ENCODE measurements at places on chromosomes 1 and 21.

GRCh38 chr1:229710746-229711145 lies 84.7 kb downstream of the URB2 start:
- no peak for DNase-seq

GRCh38 chr1:95578462-95578861 lies 344.5 kb downstream of the RWDD3 start:
- no peak for DNase-seq

GRCh38 chr21:44872323-44872648 lies 1.2 kb downstream of the PTTG1IP start:
- DNase-seq = no peak

- no peak for DNase-seq
These were observed 60.1 kb downstream of the ELK4 start for GRCh38 chr1:205571747-205572146.

DNA sequence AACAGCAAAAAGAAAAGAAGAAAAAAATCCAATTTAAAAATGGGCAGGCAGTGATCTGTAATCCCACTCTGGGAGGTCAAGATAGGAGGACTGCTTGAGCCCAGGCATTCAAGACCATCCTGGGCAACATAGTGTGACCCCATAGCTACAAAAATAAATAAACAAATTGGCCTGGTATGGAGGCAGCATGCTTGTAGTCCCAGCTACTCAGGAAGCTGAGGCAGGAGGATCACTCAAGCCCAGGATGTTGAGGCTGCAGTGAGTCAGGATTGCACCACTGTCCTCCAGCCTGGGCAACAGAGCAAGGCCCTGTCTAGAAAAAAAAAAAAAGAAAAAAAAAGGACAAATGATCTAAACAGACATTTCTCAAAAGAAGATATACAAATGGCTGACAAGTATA lies 99.6 kb downstream of the EIF4G3 start:
- DNase-seq = no peak

DNA sequence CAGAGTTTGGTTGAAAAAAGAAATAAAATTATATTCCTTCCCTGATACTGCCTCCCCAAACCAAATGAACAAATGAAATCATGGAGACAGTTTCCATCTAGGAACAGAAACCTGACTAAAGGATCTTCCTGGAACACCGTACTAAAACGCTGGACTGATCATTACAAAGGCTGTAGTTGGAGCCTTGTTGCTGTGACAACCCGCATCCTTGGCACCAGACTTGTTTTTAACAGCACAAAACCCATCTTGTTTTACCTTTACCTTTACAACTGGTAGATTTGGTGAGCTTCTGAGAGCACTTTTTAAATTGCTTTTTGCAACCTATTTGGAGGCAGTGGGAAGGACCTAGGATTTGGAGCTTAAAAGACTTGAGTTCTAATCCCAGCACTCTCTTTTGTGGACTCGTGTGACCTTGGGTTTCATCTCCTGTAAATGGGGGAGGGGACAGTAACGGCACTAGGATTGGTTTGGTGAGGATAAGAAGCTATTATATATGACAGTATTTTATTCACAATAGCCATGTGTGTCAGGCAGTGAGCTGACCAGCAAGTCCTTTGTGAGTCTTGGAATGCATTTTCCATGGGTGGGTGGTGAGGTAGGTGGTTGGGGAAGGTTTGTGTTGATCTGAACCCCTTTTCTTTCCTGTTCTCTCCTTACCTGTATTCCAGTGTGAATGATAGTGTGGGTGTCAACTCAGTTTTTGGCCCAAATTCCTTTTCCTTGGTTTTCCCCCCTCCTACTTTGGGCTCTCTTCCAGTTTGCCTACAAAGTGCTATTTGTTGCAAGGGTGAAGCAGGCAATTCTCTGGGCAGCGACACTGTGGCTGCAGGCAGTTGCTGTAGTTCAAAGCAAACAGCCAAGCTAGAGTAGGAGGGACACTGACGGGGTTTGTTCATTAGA lies 12.6 kb downstream of the LRRC8D start:
- no peak for DNase-seq

GRCh38 chr1:232226197-232226712 lies 403.7 kb downstream of the SIPA1L2 start:
- no peak for DNase-seq

DNA sequence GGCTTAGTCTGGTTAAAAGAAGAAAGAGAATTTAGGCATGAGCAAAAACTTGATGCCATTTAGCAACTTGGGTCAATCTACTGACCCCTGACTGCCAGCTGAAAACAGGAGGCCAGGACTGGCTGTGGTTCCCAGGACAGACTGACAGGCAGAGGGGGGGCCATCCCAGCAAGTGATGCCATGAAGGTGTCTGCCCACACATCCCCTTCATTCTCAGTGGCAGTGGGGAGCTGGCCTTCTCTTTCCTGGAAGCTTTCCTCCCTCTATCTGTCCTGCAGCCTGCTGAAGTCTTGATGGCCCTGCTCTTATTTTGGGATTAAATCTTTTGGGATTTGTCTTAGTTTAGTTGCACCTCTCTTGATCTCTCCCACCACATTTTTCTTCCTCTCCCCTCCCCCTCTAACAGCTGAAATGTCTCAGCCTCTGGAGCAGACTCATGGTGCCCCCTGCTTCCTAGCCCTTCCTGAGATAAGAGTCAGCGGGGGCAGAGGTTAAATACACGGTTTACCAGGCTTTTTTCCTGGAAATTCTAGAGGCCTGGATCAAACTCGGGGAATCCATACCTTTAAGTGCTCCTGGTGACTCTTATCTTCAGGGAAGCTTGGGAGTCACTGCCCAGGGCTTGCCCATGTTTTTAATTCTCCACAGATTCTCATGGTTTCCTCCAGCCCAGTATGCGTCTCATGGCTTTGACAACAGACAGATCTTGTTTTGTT lies 99.5 kb upstream of the TSPAN2 start:
- no peak for DNase-seq

GRCh38 chr1:15384301-15384901 lies 25.3 kb upstream of the EFHD2 start:
- DNase-seq = no peak

DNA sequence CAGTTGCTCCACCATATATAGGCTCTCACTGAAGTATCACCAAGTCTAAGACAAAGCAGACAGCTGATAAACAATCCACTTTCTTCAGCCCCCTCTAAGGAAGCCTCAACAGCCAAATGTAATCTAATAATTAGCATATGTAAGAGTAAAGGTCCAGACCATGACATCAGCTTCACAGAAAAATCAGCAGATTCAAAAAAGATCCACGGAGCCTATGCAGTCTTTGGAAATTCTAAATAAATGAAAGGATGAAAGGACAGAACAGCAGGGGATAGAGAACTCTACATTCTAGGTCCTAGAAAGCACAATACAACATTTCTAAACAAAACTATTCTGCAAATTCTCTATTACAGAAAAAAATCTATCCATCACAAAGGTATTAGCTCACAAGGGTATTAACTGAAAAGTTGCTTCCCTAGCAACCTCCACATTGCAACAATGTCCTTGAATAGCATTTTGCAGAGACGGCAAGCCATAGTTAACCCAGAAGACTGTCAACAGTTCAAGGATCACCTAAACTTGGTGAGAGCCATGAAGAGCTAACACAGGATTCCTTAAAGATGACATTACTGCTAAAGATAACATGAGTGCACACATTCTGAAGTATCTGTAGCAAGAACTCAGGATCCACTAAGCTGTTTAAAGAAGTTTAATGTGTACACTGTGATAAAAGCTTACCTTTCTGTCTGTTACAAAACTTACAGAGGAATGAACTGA lies 74.3 kb downstream of the SIPA1L2 start:
- no peak for DNase-seq

DNA sequence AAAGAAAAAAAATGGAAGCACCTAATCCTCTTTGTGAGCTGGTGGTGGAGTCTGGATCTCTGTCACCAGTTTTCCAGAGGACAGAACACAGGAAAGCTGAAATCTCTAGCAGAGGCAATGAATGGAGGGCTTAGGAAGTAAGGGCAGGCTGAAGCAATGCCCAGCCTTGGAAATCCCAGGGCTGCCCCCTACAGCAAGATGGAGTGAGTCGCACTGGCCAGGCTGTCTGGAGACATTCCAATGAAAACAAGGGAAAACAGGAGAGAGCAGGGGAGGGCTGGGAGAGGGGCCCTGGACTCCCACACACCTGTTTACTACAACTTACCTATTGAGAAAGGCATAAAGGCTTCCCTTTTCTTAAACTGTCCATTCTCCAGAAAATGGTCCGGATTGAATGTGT lies 25.9 kb downstream of the CYP2J2 start:
- no peak for DNase-seq

GRCh38 chr1:178038372-178038771 lies 55.5 kb upstream of the RASAL2 start:
- DNase-seq = no peak

DNA sequence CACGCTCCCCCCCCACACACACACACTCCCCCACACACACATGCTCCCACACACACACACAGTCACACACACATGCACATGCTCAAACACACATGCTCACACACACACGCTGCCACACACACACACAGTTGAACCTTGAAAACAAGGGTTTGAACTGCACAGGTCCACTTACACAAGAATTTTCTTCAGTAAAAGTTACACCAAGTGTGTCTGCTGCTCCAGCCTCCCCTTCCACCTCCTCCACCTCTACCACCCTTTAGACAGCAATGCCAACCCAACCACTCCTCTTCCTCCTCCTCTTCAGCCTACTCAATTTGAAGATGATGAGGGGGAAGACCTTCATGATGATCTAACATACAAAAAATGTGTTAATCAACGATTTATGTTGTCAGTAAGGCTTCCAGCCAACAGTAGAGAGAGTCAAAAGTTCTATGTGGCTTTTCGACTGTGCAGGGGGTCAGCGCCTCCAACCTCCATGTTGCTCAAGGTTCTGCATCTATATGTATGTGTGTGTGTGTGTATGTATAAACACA lies 26.8 kb downstream of the HSF2BP start:
- DNase-seq = no peak

DNA sequence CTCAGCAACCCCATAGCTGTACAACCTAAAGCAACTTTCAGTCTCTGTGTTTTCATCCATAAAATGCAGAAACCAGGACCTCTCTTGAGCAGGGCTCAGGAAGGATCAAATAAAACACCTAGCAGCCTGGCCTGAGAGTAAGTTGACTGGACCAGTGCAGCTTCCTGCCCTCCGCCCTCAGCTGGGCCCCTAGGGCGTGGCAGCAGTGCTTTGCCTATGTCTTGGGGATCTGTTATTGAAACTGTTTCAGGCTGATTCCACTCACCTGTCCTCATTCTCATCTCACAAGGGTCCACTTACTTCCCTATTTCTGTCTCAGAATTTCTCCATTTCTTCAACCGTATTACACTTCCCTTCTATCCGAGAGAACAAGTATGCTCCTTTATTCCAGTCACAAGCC lies 17.3 kb downstream of the LRRC42 start:
- DNase-seq = no peak

GRCh38 chr1:156652131-156652991 lies 10.4 kb downstream of the BCAN start:
- DNase-seq = no peak

- no peak for DNase-seq
These were observed 14.2 kb upstream of the PHC2 start for GRCh38 chr1:33445108-33445507.

- DNase-seq = no peak
These were observed 7.6 kb upstream of the INPP5B start for GRCh38 chr1:37954316-37954971.

DNA sequence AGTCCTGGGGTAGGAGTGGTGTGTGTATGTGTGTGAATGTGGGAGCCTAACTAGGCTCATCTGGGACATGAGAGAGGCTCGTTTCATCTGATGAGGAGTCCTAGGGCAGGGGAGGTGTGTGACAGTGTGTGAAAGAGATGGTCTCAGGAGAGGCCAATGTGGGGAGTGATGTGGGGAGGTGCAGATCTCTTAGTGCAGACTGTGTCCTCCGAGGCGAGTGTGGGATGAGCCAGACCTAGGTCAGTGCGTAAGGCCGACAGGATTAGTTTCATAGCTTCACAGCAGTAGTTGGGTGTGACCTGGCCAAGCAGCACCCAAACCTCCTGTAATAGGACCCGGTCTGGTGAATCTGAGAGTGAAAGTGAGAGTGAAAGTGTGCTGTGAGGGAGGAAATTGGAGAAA lies 94.7 kb downstream of the LIPI start:
- DNase-seq = no peak

DNA sequence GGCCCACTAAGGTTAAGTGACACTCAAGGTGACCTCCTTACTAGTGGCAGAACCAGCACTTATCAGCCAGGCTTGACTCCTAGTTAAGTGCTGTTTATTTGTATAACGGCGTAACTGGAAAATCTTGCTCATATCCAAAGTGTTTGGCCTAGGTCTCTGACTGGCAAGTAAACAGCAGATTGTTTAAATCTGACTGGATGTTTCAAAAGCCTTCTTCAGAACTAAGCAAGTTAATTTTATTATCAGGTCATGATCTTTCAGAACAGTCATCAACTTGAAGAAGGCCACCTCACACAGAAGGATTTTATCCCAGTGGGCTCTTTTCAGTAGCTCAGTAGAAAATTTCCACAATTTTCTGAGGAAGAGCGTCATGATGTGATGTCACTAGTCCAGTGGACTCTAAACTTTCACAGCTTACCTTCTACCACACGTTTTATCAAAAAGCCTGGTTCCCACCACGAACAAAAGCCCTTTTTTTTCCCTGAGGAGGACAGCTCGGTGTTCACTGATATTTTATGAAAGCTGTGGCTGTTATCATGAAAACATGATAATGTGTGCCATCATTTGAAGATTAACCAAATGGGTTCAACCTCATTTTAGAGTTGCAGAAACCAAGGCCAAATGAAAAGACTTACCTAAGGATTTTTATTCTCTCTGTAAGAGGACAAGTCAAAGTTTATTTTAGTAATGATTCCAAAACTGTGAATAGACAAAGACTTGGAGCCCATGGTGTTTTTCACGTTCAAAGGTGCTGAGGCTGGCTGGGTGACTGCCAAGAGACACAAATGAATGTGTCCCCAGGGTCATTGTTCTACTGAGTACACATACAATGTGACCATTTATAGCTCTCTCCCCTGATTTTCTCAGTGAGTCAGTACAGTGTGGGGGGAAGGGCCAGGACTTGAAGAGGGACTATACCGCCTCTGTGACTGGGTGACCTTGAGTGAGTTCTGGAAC lies 9.1 kb downstream of the SGIP1 start:
- DNase-seq = no peak

DNA sequence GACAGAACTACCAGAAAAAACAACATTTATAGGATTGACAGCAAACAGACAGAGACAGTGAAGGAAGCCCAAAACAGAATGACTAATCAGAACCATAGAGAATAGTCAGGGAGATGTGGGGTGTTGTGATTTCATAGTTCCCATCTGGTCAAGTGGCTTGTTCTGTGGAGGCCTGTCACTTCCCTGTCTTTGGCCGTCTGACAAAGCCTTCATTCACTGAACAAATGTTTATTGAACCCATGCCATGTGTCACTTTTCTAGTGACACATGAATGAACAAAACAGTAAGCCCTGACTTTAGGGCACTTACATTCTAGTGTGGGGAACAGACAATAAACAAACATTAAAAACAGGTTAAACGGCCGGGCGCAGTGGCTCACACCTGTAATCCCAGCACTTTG lies 3.2 kb upstream of the SRRM1 start:
- DNase-seq = no peak

GRCh38 chr1:218525451-218526197 lies 180.5 kb downstream of the TGFB2 start:
- DNase-seq = no peak
